NCI-H187 treated with DMSO at 0.1 percent for 48 hours (cell line): ENCODE measurements at places on chromosomes 3 and 15.

- DNase-seq, result no peak
These were observed 156.8 kb downstream of the WNT5A start for GRCh38 chr3:55330355-55330754.

- no peak for DNase-seq
These were observed 102.4 kb downstream of the FMN1 start for GRCh38 chr15:33091983-33092693.

GRCh38 chr3:141659821-141660613, 78.1 kb upstream of the RNF7 start:
- no peak for DNase-seq

GRCh38 chr3:128573707-128574162, 76.9 kb downstream of the RPN1 start:
- no peak for DNase-seq

DNA sequence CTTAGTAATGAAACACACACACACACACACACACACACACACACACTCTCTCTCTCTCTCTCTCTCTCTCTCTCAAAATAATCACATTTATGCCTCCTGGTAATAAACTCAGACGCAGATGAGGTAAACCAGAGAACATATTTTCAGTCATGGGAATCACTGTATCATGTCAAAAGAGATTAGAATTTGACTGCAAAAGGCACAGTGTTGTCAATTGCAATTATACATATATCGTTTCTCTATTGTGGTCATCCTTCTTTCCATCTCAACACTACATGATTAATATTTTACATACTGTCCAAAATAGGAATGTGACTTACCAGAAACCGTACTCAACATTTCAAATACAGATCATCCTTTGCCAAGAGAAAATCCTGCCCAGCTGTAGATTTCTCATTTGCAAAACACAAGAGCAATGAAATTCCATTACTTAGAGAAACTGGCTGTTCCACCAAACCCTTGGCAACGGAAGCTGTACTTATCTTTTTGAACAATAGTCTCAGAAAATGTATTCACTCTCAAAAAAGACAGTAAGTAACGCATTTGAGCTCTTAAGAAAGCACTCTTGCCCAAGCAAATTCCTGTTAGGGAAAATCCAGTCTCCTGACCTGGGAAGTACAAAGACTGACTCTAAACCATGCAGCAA, 24.3 kb downstream of the PDZRN3 start:
- no peak for DNase-seq

- DNase-seq, result no peak
These were observed 54.8 kb downstream of the ARHGEF26 start for GRCh38 chr3:154176036-154176435.
